ENCODE measurements at places on chromosomes 3 and 15.

DNA sequence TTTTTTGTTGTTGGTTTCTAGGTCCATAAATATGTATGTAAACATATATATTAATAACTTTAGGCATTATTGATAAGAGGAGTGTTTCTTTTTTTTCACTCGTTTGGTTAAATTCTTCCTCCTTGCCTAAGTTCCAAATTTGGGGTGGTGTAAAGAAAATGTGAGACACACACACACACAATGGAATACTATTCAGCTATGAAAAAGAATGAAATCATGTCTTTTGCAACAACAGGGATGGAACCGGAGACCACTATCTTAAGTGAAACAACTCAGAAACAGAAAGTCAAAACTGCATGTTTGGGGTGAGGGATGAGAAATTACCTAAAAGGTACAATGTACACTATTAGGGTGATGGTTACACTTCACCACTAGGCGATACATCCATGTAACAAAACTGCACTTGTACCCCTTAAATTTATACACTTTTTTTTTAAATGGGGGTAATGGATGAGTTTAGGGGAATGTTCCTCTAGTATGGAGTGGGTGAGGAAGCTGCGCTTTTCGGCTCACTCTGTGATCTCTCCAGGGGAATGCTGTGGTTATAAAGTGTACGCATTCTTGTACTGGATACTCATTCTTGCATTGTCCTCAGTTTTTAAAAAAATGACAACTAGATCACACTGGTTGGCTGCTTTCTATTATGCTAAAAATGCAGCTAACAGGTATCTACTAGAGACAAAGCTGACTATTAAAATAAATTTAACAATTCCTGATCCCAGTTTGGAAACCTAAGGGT, 50.8 kb upstream of the PPARG start:
- no peak for DNase-seq

DNA sequence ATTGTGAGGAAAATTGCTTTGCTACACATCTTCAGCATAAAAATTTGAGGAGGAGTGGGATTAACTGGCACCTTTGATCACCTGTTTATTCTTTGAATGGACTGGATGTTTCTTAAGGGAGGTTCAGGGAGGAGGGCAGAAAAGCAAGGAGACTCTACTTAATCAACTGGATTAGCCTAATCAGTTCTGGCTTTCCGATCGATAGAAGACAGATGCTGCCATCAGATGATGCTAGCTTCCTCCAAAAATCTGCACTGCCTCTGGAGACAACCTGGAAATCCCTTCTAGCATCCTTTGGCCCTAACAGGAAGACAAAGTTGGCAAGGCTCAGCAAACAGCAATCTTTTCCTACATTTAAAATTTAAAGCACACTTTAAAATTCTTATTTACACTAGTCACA, 197.8 kb downstream of the EBLN2 start:
- DNase-seq, result no peak

DNA sequence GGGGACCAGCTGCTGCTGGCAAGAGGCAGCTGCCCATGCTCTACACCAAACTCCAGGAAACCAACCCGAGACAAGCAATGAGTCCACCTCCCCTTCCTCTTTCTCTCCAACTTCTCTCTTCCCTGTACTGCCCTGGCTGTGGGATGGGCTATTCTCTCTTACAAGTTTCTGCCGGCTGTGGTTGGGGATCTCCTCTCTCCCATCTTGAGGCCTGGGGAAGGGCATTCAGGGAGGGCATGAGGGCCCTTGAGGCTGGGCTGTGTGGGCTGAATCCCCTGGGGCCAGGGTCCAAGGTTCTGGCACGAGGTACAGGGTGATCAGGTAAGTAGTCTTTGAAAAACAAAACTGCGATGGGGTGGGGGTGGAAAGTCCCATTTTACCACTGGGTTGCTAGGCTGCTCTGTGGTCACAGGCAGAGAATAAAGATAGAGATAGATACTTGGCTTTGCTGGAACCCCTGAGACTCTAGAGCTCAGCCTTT, 32.3 kb upstream of the CTSH start:
- no peak for DNase-seq

DNA sequence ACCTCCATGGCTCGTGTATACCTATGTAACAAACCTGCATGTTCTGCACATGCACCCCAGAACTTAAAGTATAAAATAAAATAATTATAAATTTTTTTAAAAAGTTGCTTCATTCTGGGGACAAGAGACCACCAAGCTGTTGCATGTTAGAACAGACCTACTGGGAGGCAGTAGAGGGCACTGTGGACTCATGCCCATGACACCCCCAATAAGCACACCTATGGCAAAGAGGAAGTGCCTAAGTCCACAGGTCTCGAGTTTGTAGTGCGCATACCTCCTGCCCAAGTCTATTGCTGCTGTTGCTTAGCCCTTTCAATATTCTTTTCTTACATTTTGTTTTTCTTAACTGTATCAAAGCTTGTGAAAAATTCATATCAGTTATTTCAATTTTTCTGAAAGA, 267.9 kb upstream of the THBS1 start:
- DNase-seq, result no peak

- DNase-seq, result no peak
Measured at GRCh38 chr15:81314378-81314777, 9.6 kb downstream of the STARD5 start.

GRCh38 chr3:53822331-53822741, 23.9 kb downstream of the CHDH start:
- no peak for DNase-seq

- DNase-seq, result no peak
Measured at GRCh38 chr3:196193133-196193735, 18.0 kb downstream of the ZDHHC19 start.

- DNase-seq, result no peak
Measured at GRCh38 chr3:38121451-38121831, 15.5 kb downstream of the ACAA1 start.

GRCh38 chr15:60656041-60656440, 177.1 kb upstream of the ICE2 start:
- no peak for DNase-seq

GRCh38 chr15:48337607-48338006, 6.4 kb downstream of the DUT start:
- no peak for DNase-seq

GRCh38 chr15:90087454-90088154, 14.7 kb downstream of the IDH2 start:
- DNase-seq, result no peak

DNA sequence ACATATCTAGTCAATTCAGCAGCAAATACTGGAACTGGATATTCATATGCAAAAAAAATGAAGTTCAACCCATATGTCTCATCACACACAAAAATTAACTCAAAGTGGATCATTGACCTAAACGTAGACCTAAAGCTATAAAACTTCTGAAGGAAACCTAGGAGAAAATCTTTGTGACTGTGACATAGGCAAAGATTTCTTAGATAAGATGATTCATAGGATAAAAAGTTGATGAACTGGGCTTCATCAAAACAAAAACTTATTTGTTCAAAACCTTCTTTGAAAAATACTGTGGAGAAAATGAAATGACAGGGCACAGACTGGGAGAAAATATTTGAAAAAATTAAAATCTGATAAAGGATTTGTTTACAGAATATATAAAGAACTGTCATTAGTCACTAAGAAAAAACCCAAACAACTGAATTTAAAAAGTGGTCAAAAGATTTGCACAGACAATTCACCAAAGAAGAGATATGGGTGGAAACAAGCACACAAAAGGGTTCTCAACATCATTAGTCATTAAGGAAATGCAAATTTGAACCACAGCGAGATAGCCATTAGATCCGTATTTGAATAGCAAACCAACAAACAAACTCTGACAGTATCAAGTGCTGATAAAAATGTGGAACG, 62.8 kb downstream of the ITGB5 start:
- no peak for DNase-seq

DNA sequence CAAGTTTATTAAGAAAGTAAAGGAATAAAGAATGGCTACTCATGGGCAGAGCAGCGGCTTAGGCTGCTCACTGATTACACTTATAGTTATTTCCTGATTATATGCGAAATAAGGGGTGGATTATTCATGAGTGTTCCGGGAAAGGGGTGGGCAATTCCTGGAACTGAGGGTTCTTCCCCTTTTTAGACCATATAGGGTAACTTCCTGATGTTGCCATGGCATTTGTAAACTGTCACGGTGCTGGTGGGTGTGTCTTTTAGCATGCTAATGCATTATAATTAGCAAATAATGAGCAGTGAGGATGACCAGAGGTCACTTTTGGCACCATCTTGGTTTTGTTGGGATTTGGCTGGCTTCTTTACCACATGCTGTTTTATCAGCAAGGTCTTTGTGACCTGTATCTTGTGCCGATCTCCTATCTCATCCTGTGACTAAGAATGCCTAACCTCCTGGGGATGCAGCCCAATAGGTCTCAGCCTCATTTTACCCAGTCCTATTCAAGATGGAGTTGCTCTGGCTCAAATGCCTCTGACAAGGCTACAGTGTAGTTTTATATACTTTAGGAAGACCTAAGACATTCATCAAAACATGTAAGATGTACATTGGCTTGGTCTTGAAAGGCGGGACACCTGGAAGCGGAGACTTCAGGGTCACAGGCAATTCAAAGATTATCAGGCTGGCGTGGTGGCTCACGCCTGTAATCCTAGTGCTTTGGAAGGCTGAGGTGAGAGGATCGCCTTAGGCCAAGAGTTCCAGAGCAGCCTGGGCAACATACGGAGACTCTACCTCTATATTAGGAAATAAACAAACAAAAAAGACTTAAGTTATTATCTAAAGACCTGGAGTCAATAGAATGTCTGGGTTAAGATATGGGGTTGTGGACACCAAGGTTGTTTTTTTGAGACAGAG, 3.2 kb upstream of the BLOC1S6 start:
- DNase-seq, result peak; percentile 4

DNA sequence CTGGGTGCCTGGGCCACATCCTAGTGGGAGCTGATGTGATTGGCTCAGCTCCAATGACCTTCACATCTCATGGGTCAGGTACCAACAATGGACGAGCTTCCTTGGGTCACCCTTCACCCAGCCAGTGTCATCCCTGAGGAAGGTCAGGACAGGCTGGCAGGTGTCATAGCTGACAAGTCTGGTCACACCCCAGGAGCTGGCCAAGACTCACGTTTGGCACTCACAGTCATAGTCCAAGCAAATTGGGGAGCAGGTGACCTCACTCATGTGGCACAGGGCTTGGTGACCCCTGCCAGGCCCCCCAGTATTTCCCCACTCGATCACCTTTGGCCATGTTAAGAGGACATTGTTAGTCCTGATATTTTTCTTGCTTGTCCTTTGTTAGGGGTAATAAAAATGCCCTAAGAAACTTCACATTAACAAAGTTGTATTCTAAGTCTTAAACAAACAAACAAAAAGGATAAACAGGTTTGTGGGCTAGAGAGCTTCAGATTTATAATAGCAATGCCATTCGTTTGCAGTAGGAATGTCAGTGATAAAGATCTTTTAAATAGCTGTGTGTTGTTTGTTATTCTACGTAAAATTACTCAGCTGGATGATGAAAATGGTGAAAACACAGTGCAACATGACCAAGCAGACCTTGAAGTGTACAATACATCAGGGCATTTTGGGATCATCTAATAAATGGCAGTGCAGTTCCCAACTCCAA, 79.5 kb upstream of the POMGNT2 start:
- DNase-seq, result no peak

DNA sequence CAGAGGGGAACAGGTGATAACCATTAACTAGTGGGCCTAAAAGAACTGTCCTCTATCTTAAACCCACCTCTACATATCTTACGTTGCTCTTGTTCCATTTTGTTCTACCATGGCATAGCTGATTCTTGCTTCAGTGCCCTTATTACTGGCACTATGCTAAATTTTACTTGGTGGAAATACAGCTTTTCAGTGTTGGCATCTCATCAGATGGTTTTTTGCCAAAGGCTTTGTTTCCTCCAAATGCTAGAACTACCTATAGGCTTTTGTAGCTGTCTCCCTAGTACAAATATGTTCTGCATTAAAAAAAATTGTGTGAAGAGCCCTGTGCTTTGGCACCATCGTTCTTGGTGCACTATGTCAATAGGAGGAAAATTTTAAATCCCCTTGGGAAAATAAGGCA, 145.0 kb upstream of the ZBTB20 start:
- no peak for DNase-seq

All from T-helper 1 cell (primary cell).